HT-29 (cell line): ENCODE measurements at places on chromosomes 5 and 9. TPM values are rescaled to one million over a fixed set of nuclear protein-coding genes. Genes with fewer than 3 reads are reported as not detected.

The PCDHGA3 gene
- total RNA-seq = 0.10 TPM in 1 of 2 replicates, not detected in the other

The LECT2 gene
- total RNA-seq = not detected in 2 replicates

DNA sequence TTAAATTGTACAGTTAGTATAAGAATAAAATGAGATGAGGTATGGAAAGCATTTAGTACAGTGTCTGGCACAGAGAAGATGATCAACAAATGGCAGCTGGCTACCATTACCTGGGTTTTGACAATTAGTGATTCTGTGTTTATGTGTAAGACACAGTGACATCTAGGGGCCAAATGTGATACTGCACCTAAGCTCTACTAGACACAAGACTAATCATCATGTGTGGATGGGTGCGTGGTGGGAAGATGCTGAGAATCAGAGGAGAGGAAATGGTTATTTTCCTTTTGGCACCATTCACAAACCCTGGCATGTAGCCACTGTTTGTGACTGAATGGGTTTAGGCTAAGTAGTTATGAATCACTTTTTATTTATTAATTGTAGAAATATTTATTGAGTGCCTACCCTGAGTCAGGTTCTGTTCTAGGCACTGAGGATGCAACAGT lies 109.8 kb upstream of the TBC1D2 start:
- DNase-seq = peak; percentile 55

The IRX2 gene
- total RNA-seq = 19.6 and 23.1 TPM in 2 replicates

The NXNL2 gene
- total RNA-seq = not detected in 2 replicates

GRCh38 chr9:136310273-136311030 lies 6.6 kb upstream of the CCDC187 start:
- DNase-seq = no peak

GRCh38 chr9:133835262-133835901 lies 97.2 kb upstream of the SARDH start:
- DNase-seq = no peak

The HK3 gene
- total RNA-seq = not detected in 2 replicates

The IL5 gene
- total RNA-seq = not detected in 2 replicates

DNA sequence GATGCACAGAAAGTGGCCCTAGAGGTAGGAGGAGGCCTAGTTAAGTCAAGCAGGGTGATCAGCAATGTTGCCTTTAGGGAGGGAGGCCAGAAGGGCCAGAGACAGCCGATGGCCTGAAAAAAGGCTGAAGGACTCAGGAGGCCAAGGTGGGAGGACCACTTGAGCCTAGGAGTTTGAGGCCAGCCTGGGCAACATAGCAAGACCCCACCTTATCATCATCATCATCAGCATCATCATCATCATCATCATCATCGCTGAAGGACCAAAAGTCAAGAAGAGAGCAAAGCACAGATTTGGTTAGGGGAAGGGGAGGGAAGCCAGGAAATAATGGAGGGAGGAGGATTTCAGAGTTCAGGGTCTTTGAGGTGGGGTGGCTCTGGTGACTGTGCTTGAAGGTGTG lies 74.3 kb downstream of the RALGPS1 start:
- DNase-seq = no peak

DNA sequence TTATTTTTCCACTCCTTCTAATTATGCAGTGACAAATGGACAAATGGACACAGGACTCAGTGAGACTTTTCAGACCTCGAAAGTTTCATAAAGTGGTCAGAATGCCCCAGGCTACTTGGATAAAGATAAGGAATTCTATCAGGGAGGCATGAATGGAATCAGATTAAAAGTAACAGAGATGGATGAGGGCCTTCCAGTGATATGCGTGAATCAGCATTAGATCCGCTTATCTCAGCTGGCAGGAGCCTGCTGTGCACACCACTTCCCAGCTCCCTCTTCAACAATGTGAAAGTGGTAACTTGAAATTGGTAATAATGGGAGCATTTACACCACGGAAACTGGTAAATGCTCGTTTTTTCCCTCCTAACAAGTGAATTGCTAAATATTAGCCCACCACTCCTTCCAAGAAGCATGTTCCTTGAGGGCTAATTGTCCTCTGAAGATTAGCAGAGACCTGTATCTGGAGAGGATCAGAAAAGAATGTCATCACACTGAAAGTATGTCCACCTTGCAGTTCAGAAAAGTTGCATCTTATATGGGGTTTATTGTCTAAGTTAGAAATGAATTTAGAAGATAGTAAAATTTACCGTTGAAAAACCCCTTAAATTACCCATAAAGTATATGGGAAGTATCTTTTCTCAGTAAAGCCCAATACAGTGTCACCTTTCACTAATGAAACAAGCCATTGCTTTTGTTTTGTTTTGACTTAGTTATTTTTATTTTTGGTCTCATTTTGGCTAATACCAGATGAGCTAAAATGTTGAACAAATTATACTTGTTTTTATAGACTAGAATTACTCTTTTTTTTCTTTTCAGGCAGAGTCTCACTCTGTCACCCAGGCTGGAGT lies 125.3 kb downstream of the DPYSL3 start:
- no peak for DNase-seq

GRCh38 chr9:517993-518392 lies 303.3 kb downstream of the DOCK8 start:
- peak; percentile 62 for DNase-seq

- peak; percentile 29 for DNase-seq
Measured at GRCh38 chr9:36991516-36992134, 42.4 kb downstream of the PAX5 start.

- no peak for DNase-seq
Measured at GRCh38 chr5:165624166-165624946, 2118.9 kb downstream of the MAT2B start.

The MAP3K1 gene
- 17.7 and 18.4 TPM in 2 replicates for total RNA-seq

DNA sequence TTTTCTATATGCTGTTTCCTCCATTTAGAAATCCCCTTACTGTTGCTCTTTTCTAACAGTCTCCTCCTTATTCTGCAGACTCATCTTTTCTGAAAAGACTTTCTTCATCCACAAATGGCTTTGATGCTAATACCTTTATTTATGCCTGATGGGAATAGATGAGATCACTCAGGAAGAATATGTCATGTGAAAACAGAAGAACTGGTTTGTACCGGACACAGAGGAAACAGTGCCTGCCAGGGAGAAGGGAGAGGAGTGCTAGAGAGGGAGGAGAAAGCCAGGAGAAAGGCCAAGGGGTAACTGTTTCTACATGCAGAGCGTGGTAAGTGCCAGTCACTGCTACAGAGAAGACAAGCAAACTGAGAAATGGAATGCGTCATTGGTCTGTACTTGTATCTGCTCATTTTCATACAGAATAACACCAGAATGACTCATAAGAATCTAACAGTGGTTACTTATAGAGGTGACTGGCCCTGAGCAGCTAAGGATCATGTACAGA lies 45.9 kb upstream of the PJA2 start:
- DNase-seq = no peak

DNA sequence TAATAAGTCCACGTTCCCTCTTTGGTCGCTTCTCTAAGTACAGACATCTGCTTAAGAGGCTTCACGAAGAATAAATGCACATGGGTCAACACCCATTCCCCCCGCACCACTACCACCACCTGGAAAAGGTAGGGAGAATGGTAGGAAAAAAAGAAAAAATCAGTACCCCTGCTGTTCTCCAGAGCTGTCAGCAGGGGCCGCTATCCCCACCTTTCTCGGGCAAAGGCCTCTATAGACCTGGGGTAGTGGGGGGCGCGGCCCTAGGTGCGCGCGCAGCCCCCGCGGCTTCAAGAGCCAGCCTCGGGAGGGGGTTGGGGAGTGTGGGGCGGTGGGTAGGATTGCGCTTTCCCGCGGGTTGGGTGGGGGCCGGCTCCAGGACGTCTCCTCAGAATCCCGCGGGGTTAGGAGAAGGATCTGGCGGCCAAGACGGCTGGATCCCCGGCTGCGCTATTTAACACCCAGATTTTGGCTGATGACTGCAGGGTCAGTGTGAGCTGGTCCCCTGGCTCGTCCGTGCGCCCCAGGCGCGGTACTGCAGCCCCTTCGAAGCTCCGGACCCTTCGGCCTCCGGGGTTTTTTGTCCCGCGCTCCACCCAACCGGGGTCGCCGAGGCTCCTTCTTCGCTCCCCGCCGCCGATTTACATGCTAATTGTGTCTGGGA lies 1.6 kb upstream of the SEMA6A start:
- DNase-seq = peak; percentile 63

DNA sequence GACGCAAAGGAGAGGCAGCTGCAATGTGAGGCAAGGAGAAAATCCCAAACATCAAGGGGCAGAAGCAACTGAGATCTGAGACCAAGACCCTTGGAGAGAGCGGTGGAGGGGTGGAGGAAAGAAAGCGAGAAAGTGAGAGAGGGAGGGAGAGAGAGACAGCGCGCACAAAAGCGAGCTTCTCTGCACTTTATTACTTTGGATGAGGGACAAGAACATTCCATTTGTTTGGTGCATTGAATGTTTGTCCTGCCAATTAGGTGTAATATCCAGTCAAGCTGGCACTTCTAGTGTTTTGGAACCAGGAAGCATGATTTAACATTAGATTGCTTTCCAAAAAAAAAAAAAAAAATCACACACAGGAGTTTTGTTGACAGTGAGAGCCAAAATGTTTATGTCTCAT lies 1.4 kb downstream of the CAST start:
- no peak for DNase-seq

DNA sequence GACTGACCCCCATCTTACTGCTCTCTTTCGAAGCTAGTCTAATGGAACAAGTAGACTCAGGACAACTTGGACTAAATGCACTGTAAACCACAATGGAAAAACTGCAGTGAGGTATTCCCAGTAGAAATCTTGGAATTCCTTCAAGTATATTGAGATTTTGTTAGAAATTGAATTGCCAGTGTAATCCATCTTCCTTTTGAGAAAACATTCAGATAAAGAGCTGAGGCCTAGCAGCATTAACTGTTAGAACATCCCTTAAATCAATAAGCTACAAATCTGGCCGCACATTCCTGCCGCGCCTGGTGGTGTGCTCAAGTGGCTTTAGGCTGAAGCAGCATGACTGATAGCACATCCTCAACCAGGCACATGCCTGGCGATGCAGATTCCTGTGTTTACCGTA lies 29.3 kb downstream of the PPIC start:
- no peak for DNase-seq

DNA sequence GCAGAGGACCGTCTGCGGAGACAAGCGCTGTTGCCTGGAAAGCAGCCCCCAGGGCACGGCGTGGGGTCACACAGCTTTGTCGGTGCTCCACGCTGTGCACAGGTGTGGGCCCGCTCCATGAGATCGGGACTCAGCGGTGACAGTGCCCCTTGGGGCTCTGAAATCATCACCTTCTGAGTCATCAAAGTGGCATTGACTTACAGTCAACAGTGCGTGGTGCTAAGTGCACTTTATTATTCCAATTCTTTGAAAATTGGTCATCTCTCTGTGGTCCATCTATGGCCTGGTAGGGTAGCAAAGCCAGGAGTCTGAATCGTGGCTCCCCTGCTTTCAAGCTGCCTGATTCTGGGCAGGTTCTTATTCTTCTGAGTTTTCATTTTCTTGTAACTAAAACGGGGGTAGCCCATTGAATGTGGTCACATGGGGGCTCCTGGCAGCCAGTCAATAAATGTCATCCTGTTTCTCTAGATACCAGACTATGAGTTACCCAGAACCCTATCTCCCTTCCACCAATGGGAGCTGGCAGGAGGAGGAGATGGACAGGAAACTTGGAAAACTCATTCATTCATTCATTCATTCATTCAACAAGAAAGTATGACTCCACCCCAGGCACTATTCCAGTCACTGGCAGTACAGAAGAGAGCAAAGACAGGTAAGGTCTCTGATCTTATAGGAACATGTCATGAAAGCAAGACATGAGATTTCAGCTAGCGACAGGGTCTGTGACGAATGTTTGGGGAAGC lies 20.3 kb upstream of the UNC5A start:
- no peak for DNase-seq

DNA sequence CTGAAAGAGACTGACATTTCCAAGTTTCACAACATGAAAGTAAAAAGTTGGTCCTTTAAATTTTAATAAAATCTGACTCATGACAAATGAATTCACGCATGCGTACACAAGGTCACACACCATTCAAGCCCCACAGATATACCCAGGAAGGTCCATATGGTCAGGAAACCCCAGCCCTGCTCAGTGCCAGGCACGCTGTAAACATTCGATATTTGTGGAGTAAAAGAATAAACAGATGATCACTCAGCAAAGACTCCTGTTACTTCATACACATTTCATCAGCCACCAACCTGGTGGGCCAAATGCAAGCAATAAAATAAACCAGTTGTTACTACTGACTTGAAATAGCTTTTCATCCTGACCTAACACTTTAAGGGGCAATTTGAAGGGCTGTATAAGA lies 158.0 kb upstream of the RETREG1 start:
- DNase-seq = no peak

DNA sequence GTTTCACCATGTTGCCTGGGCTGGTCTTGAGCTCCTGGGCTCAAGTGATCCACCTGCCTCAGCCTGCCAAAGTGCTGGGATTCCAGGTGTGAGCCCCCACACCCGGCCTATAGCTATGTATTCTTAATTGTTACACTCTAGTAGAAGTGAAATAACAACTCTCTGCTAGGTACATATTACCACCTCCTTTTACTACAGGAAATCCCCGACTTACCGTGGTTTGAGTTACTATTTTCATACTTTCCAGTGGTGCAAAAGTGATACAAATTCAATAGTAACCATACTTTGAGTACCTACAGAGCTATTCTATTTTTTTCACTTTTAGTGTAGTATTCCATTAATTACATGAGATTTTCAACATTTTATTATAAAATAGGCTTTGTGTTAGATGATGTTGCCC lies 719 bp downstream of the ARL14EPL start:
- DNase-seq = no peak

GRCh38 chr5:68950125-68950524 lies 143.7 kb upstream of the SLC30A5 start:
- no peak for DNase-seq

- no peak for DNase-seq
Measured at GRCh38 chr9:7342229-7342628, 457.3 kb downstream of the DMAC1 start.

DNA sequence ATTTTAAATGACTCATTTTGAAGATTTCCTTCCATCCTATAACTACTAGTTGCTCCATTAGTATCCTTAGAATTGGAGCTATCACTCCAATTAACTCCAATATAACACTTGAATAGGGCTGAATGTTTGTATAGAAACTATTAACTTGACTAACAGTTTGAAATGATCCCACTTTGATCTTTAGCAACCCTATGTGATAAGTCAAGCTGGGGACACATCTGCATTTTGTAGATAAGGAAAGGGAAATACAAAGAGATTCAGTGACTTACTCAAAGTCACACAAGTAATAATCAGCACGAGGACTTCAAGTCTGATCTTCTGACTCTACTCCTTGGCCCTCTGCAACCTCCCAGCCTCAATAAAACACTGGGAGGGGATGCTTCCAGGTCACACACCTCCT lies 101.1 kb downstream of the TMEM215 start:
- DNase-seq = no peak
